ENCODE measurements at places on chromosomes 2 and 18. TPM values are rescaled to one million over a fixed set of nuclear protein-coding genes. Genes with fewer than 3 reads are reported as not detected.

DNA sequence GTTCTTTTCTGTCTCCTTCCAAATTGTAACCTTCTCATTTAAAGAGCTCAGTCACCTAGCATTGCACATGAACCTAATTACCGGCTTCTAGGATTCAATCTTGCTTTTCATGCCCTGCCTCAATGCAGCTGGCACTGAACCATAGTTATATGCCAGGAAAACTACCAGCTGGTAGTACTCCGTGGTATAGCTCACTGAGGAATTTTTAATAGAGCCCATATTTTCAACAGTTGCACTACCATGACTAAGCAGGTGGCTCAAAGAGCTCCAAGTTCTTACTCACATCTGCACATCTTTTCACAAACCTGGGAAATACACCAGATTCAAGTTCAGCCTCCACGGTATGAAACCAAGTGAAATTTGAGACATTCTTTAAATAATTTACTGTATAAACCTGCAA is 363.5 kb downstream of the GRB14 start:
- H3K27me3 ChIP-seq = no peaks in the 10 kb centered on the region
- H3K4me3 ChIP-seq = no peak overlapping the region
- H3K27ac ChIP-seq = no peak overlapping the region

DNA sequence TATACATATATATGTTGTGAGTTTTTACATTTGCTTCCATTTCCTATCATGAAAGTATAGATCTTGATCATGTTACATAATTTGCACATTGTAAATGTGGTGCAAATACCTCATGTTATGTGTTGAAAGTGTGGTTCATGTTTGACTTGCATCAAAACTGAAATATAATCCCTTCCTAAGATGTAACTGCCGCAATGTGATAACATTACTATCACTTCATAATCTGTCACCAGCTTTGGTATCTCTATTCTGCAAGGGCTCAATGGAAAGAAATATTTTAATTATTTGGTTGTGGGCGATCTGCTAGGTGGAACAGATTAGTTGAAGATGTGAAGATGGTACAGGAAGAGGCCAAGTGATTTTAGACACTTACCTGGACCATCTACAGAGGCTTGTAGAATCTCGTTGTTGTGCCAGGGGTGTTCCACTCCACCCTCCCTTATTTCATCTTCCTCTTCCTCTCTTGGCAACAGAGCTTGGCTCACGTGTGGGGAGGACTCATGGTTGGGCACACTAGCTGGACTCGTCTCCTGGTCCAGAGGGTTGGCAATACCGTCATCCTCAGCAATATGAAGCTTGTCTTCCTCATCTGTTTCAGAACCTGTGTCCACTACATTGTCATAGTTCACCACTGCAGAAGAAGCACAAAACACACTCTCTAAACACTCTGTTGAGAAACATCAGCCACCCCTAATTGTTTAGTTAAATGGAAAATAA is 90.4 kb downstream of the ZEB2 start:
- H3K36me3 ChIP-seq = no peaks in the 10 kb centered on the region
- H3K4me1 ChIP-seq = no peaks in the 10 kb centered on the region
- no peak overlapping the region for H3K4me3 ChIP-seq

ACVR1C gene
- not detected for total RNA-seq

STAM2 gene
- total RNA-seq = 29.1 TPM

BIRC6 gene
- total RNA-seq = 73.1 TPM

CXCR2 gene
- total RNA-seq = not detected
